ENCODE measurements at places on chromosomes 16 and 17. TPM values are rescaled to one million over a fixed set of nuclear protein-coding genes. Genes with fewer than 3 reads are reported as not detected.

KCNJ18 gene
- not detected for total RNA-seq

GRCh38 chr16:56999409-57000270 is 10.3 kb downstream of the NLRC5 start:
- peaks cover 9% of the 10 kb centered on the region for H3K4me1 ChIP-seq
- H3K36me3 ChIP-seq, result no peaks in the 10 kb centered on the region
- no peak overlapping the region for H3K27ac ChIP-seq
- no peak for DNase-seq

FBXL16 gene
- 0.13 TPM for total RNA-seq

- no peaks in the 10 kb centered on the region for H3K4me1 ChIP-seq
- DNase-seq, result no peak
- no peaks in the 10 kb centered on the region for H3K36me3 ChIP-seq
- no peaks in the 10 kb centered on the region for H3K27me3 ChIP-seq
- no peak overlapping the region for H3K4me3 ChIP-seq
- H3K27ac ChIP-seq, result no peak overlapping the region
These were observed 7.0 kb upstream of the SLFN5 start for GRCh38 chr17:35235917-35236316.

TBC1D3H gene
- total RNA-seq, result not detected

Data from neural progenitor cell (in vitro differentiated cells).